ENCODE measurements at places on chromosomes 6 and 20.

GRCh38 chr6:74091136-74091793, 395.3 kb downstream of the CD109 start:
- DNase-seq: no peak

- DNase-seq: no peak
Observed at GRCh38 chr20:23697947-23698346, 9.1 kb upstream of the CST4 start.

DNA sequence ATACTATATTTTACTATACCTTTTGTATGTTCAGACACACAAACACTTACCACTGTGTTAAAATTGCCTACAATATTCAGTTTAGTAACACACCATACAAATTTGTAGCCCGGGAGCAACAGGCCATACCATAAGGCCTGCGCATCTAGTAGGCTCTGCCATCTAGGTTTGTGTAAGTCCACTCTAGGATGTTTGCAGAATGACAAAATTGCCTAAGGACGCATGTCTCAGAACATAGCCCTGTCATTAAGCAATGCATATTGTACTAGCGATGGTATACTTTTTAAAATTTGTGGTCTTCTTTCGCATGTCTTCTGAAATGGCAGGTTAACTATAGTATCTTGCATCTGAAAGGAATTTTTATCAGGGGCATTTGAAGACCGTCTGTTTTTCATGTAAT, 26.6 kb upstream of the MAP7 start:
- DNase-seq: no peak

DNA sequence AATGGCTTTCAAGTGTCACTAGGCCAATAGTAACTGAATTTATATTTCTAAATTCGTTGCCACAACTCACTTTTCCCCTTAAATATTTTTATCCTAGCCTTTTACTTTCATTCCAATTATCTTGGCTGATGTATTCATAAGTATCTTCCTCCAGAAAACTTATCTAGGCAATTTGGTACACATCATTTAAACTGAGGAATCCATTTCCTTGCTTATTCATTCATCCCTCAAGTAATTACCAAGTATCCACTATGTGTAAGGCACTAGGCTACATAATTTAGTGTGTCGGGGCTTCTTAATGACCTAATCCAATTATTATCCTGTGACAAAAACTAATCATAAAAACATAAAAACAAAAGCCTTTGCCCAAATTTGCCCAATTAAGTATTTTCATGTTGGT, 258.3 kb upstream of the TCF21 start:
- no peak for DNase-seq

GRCh38 chr6:131382631-131383030, 190.4 kb upstream of the ARG1 start:
- DNase-seq: no peak

DNA sequence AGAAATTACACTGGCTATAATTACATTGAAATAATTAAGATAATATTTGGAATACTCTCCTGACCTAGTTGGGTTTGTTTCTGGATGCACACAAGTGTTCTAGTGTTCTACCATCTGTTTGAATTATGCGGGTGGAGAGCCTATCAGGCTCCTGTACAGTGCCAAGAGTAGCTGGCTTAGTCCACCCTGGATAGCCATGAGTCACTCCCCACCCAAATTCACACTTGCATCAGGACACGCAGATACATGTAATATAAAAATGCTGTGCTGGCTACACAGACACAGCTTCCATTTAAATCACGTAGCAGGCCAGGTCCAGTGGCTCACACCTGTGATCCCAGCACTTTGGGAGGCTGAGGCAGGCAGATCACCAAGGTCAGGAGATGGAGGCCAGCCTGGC, 686.2 kb upstream of the SLC35B3 start:
- no peak for DNase-seq

DNA sequence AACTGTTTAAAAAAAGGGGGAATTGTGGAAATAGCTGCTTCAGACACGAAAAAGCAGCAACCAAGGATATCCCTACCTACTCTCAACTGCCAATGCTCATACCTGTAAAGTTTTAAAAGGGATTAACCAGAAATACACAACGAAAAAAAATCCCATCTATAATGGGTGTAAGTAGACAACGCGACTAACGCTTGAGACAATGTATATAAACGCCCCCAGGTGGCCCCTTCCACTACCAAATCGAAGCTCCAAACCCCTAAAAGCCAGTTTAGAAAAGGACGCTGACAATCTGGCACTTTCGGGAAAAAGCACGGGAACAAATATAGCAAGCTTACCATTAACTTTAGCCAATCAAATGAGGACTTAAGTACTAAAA, 94.5 kb upstream of the BTN3A2 start:
- no peak for DNase-seq

DNA sequence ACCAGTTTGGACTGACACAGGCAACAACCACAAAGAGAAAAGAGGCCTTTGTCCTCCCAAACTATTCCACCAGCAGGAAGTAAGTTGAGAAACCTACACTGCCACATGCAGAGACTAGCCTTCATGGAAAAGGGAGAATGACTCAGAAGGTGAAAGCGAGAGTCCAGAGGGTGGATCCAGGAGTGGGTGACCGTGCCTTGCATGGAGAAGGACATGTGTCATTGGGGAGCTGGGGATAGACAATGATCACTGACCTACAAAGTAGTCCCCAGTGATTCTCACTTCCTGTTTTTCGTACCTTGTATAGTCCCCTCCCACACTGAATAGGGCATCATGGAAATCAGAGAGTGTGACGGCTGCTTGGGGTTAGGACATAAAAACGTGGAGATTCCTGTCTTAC, 91.9 kb downstream of the MYLK4 start:
- no peak for DNase-seq

DNA sequence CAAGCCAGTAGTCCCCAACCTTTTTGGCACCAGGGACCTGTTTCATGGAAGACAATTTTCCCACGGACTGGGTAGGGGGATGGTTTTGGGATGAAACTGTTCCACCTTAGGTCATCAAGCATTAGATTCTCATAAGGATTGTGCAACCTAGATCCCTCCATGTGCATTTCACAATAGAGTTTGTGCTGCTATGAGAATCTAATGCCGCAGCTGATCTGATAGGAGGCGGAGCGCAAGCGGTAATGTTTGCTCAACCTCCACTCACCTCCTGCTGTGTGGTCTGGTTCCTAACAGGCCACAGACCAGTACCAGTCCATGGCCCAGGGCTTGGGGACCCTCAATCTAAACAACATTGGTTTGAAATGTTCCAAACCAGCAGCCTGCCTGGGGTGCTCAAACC, 137.0 kb upstream of the STXBP5 start:
- DNase-seq: no peak

DNA sequence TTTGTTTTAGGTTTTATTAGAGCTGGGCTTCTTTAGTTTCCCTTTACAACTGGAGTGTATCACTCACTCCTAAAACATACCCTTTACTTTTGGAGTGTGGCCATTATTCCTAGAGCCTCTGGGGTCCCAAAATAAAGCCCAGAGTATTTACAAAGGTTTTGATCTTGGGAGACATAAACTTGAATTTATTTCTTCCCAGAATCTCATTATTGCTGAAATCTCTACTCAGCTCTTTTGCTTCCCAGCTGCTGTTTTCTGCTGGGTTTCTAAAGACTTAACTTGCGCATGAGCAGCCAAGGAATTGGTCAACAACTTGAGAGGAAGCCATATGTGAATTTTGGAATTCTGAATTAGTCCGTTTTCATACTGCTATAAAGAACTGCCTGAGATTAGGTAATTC, 94.5 kb upstream of the NRSN1 start:
- DNase-seq: no peak
